ENCODE measurements at places on chromosomes 7 and 10.

DNA sequence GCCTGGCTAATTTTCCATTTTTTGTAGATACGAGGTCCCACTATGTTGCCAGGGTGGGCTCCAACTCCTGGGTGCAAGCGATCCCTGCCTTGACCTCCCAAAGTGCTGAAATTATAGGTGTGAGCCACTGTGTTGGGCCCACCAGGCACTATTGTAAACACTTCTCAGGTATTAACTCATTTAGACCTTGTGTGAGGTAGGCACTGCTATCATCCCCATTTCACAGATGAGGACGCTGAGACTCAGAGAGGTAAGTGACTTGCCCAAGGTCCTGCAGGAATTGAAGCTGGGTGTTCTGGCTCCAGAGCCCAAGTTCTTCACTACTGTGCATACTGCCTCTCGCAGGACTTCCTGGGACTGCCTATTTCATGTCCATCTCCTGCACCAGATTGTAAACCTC, 67.1 kb upstream of the SYPL1 start:
- DNase-seq: no peak

GRCh38 chr7:75650681-75651080, 88.1 kb downstream of the HIP1 start:
- DNase-seq: no peak

DNA sequence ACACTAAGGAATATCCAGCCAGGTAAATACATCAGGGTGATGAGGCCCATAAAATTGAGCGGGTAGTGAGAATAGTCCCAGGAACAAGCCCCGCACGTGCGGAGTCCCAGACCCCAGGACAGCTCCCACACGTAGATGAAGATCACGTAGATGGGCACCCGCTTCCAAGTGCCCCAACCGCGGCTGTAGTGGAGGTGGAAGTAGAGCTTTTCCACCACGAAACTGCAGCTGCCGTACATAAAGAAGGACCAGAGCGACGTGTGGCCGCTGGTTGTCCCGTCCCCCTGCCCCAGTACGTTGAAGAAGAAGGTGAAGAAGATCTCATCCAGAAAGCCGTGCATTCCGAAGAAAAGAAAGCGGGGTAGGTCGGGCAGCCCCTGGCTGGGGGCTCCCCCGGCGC, 948 bp downstream of the TMEM229A start:
- no peak for DNase-seq

GRCh38 chr7:66356277-66356721, 151.2 kb downstream of the TPST1 start:
- no peak for DNase-seq

DNA sequence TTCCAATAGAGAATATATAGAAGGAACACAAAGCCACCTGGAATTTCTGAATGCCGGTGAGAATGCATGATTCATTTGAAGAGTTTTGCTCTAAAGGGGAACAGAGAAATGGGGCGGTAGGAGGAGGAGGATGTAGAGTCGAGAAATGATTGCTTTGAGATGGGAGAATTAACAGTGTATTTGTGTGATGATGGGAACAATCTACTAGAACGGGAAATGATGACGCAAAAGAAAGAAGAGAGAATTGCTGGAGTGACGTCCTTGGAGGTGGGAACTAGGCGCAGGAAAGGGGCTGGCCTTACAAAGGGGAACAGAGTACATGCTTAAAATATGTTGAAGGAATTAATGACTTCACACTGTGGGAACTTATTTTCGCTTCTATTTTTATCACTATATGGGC, 188.1 kb downstream of the SDHAF3 start:
- DNase-seq: no peak

DNA sequence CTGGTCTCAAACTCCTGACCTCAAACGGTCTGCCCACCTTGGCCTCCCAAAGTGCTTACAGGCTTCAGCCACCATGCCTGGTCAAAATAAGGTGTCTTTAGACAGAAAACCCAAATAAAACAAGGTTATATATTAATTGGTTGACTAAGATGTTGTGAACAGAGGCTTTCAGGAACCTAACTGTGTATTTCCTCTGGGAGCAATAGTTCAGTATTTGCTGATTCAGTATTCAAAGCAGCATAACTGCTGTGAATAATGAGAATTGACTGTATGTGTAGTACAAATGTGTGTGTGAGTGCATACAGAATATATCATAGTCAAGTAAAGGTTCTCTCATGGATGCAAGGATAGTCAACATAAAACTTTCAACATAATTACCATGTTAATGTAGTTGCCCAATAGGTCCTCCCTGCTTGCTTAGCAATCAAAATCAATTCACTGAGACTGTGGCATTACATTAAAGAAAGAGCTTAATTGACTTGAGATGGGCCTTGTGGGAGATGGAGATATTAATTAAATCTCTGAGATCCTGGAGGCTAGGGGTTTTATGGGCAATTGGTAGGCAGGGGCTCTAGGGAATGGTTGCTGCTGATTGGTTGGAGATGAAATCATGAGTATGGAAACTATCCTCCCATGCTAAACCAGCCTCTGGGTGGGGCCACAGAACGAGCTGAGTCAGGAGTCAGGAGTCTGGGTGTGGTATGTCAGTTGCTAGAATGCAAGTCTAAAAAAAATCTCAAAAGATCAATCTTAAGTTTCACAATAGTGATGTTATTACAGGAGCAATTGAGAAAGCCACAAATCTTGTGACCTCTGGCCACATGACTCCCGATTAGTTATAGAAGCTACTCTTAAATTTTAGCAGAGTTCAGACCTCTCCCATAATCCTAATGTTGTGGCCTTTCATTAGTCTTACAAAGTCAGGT, 162.7 kb downstream of the AKR1D1 start:
- DNase-seq: no peak

- no peak for DNase-seq
Measured at GRCh38 chr7:114153700-114154099, 234.9 kb upstream of the PPP1R3A start.

DNA sequence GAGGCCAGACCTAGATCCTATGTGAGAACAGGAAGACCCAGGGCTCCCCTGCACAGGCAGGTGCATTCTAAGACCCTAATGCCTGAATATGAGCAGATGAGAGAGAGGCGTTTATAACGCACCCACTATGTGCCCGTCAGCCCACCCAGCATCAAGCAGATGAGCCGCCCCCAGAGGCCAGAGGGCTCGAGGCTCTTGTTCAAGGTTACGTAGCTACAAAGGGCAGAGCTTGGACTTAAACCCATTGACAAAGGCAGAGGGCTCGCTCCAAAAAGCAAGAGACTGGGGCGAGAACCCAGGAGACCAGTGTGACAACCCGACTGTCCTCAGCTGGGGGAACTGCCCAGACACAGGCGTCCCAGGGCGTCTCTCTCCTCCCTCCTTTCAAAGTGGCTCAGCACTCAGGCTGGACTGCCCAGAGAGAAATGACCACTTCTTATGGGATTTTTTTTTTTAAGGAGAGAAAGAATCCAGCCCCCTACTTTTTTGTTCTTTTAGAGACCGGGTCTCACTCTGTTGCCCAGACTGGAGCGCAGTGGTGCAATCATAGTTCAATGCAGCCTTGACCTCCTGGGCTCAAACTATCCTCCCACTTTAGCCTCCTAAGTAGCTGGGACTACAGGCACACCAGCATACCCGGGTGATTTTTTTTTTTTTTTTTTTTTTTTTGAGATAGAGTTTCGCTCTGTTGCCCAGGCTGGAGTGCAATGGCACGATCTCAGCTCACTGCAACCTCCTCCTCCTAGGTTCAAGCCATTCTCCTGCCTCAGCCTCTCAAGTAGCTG, 40.1 kb downstream of the TNRC18 start:
- DNase-seq: no peak

GRCh38 chr7:151978616-151979015, 22.4 kb downstream of the GALNTL5 start:
- DNase-seq: no peak

GRCh38 chr7:98555403-98555802, 61.7 kb upstream of the NPTX2 start:
- DNase-seq: no peak

DNA sequence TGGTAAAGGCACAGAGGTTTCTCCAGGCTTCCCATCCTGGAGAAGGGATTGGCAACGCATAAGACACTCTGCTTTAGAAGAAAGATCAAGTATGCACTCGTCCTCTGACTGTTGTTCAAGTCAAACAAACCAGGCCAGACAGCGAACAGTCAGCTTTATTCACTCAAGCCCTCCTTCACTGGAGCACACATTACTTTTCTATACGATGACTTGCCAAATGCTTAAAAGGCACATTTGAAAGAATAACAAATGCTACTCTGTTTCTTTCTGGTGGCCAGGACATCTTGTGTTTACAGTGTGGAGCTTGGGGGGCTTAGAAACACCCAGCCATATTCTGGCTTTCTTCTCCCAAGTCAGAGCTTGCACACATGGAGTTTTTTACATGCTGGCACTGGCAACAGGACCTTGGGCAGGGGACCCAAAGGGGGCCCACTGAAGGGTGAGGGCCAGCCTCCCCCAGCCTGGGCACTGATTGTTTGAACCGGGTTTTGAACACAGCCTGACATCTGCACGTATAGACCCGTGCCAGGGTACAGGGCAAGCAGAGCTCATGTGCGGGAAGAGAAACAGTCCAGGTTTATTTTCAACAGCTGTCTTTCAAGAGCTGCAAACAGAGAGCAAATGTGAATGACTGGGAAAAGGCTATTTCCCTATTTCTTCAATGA, 33.3 kb upstream of the FGFR2 start:
- DNase-seq: no peak

GRCh38 chr10:16717622-16718395, 99.4 kb downstream of the RSU1 start:
- no peak for DNase-seq

DNA sequence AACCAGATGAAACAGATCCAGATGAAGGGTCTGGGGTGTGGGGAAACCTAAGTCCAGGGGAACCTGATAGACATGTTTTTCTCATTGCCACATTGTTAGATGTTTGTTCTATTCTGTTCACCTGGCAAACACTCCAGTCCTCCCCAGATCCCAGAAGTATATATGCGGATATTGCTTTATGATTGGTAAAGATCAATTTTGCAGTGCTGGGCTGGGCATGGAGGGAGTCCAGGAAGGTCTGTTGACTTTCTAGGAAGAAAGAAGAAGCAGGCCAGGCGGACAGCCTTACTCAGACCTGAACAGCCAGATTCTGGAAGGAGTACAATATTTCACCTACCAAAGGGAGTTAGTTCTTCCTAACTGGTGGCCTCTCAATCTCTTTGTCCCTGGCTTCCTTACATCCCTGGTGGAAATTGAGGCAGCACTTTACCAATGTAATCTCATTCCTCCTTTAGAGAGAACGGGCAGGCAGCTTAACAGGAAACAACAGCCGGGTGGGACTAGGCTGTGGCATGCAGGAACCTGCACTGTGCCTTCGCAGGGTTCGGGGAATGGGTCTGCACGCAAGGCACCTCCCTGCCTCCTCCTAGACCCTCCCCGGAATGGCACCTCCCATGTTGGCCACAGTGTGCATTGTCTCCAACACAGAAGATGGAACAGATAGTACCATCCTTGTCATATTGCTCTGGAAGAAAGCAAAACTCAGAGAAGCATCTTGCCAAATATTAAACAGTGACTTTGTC, 930 bp downstream of the GIMAP6 start:
- DNase-seq: no peak

- no peak for DNase-seq
Measured at GRCh38 chr10:5449823-5450222, 37.5 kb downstream of the NET1 start.

- DNase-seq: no peak
Measured at GRCh38 chr10:14742815-14743214, 31.9 kb downstream of the FAM107B start.

DNA sequence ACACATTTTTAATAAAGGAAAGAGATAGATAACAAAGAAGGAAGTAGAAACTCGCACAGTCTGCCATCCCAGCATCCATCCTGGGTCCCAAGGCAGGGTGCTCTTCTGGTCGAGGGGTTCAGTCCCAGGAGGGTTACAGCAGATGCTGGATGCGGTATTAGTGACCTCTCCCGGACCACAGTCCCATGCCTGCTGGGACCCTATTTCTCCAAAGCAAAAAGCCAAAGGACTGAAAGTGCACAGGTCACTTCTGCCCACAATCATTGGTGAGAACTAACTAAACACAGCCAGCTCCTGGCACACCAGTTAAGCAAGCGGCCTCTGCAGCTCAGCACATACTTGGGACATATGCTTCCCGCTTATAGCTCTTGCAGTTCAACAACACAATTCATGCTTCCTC, 96.1 kb upstream of the HABP2 start:
- DNase-seq: no peak

DNA sequence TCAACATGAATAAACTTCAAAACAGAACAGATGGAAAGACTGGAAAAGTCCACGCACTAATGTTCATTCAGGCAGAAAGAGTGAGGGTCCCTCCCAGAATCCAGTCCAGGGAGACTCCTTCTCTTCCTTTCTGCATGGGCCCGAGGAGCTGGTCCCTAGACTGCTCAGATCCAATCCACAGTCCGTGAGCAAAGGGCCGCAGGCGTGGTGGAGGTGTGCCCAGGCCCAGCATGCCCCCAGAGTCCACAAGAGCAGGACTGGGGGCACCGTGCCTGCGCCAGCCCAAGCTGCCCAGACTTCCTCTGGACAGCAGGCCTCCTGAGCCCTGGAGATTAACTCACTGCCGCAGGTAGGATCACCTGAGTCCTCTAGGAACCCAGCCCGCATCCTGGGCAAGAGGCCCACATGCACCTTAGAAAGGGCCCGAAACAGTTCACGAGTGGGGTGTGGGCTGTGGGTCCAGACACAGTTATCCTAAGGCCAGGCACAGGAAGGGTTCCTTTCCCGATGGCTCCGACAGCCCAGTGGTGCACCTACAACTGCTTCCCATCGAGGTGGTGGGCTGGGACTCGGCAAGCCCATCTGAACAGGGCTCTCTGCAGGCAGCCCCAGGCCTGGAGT, 531.0 kb downstream of the DNAJB6 start:
- no peak for DNase-seq

GRCh38 chr10:3865565-3865964, 80.6 kb upstream of the KLF6 start:
- no peak for DNase-seq

GRCh38 chr7:142385491-142386340, 127.9 kb upstream of the PRSS58 start:
- no peak for DNase-seq

GRCh38 chr10:128499956-128500355, 373.7 kb upstream of the MKI67 start:
- no peak for DNase-seq

GRCh38 chr7:108016841-108017775, 14.1 kb upstream of the LAMB1 start:
- DNase-seq: no peak

DNA sequence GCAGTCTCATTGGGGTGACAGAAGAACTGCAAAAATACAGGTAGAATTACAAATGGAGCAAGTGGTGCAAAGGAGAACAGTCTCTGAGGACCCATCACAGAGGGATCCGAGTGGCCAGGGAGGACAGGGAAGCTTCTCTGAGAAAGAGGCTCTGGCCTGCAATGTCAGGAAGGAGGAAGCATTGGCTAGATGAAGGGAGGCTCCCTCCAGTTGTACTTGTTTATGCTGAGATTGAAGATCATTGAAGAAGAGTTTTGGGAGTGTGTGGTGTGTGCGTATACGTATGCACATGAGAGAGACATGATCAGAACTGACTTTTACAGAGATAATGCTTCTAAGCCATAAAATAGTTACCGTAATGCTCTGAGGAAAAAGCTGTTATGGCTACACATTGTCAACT, 274.7 kb upstream of the FZD8 start:
- DNase-seq: no peak
